Activated CD4-positive, alpha-beta T cell treated with anti-CD3 and anti-CD28 coated beads, Interleukin-2, amount 50 U/mL, for 16 hours (primary cell): ENCODE measurements at places on chromosomes 2 and 18.

DNA sequence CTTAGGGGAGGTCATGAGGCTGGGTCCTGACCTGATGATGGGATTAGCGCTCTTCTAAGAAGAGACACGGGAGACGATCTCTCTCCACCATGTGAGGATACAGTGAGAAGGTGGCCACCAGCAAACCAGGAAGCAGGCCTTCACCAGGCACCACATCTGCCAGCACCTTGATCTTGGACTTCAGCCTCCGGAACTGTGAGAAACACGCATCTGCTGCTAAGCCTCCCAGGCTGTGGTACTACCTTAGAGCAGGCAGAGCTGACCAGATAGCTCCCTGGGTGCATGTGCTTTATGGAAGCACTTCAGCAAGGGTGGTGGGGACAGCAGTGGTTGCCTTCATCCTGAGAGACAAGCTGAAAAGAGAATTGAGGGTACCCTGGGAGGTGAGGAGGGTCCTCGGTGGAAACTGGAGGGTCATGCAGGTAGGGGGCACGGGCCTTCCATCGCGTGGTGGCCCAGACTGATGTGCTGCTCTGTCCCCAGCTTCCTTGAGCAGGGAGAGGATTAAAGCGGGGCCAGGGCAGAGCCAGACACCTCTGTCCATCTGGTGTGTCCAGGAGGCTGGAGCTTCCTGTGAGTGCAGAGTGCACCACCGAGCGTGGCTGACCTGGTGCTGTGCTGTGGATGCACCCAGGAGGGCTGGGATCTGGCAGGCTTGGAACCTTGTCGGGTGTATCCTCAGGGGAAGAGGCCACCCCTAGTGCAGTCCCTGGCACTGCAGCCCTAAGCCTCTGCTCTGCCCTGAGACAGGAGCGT lies 42.9 kb upstream of the HS6ST1 start:
- no peak for DNase-seq

- DNase-seq = no peak
These were observed 14.6 kb downstream of the RNU4ATAC start for GRCh38 chr2:121545257-121545656.

- DNase-seq = peak; percentile 5
These were observed 250.2 kb downstream of the OTX1 start for GRCh38 chr2:63300835-63301234.

DNA sequence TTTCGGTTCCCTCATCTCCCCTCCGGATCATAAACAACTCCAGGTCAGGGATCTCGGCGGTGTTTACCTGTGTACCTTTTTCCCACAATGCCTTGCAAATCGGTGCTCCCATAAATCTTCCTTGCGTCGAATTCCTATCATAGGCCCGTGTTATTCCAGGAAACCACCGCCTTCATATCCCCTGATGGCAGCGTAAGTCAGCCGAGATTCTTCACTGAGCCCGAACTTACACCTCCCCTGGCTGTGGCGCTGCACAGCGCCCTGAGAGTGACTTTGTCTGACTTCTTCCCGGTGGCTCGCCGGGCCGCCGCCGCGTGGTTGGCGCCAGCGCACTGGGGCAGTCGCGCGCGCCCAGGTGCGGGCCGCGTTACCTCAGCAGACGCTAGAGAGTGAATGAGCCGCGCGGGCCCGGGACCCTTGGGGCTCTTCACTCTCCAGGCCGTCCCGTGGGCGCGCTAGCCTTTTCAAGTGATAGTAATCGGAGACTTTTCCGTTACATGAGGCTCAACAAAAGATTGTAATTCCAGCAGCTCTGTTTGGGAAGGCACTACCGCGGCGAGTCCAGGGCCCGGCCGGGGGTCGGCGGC lies 101.6 kb downstream of the SPTBN1 start:
- DNase-seq = peak; percentile 70

GRCh38 chr2:205564346-205565141 lies 117.8 kb upstream of the NRP2 start:
- DNase-seq = no peak

- DNase-seq = no peak
These were observed 51.7 kb upstream of the ACVR2A start for GRCh38 chr2:147792966-147793617.

DNA sequence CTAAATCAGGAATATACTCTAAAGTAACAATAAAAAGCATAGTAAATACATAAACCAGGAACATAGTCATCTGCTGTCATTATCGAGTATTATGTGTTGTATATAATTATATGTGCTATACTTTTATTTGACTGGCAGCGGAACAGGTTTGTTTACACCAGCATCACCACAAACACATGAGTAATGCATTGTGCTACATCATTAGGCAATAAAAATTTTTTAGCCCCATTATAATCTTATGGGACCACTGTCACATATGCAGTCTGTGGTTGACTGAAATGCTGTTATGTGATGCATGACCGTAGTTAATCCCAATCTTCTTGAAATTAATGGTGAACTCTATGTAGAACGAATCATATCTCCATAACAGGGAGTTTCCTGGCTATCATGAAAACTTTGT lies 136.7 kb upstream of the ZFP36L2 start:
- DNase-seq = no peak

DNA sequence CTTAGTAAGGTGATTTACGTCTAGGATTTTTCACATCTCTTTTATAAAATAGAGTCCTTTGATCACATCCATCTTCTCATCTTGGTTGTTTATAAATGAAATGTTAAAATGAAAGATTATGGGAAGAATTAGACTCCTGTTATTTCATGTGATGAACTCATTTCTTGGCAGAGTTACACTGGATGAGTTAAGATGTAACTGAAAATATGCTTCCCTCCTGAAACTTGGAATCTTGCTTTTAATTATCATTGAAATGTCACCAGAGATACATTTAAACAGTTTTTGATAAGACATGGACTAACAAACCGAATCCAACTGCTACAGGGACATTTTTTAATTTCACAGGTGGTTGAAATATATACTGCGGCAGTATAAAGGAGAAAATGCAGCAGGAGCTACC lies 274.0 kb downstream of the DLGAP1 start:
- no peak for DNase-seq

DNA sequence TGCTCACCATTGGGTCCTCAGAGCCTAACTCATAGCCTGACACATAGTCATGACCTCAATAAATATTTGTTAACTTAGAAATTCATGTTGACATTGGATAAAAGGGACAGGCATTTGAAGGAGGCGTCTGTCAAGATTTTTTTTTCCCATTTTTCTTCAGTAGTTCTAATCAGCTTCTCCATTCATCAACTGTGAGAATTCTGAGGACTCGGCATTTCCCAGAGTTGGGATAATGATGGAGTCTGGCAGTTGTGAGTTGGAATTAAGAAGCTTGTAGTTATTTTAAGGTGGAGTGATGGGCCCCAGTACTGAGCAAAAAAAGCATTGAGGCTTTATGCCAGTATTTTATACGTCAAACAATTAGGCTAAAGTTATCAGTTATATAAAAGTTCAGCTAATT lies 4.6 kb downstream of the SPATS2L start:
- no peak for DNase-seq

GRCh38 chr2:60357996-60358395 lies 195.5 kb downstream of the BCL11A start:
- no peak for DNase-seq

DNA sequence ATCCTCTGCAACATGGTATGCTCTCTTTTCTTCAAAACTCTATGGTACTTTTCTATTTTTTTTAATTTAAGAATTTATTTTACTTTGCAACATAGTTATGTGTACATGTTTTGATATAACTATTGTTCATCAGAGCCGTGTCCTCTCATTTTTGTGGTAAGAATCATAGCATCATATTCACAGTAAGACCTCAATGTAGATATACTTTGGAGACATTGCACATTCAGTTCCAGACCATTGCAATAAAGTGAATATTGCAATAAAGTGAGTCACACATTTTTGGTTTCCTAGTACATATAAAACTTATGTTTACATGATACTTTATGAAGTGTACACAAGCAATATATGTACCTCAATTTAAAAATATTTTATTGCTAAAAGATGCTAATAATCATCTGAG lies 22.7 kb upstream of the LINC00305 start:
- no peak for DNase-seq

- DNase-seq = no peak
These were observed 141.6 kb downstream of the SRBD1 start for GRCh38 chr2:45469314-45470099.

DNA sequence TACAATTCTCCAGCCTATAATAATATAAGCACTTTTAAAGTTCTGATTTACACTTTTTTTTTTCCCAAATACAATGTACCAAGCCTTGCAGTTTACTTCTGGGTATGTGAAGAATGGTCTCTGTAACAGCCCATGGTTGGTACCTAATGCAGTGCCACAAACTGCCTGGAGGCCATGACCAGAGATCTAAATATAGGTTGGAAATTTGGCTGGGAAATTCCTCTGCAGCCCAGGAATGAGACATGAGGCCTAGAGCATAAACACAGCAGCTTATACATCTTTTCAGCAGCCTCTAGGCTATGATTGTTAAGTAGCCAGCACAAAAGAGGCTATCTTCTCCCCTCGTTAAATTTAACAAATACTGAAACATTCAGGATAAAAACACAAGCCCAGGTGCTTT lies 432.0 kb upstream of the FAM98A start:
- DNase-seq = no peak

DNA sequence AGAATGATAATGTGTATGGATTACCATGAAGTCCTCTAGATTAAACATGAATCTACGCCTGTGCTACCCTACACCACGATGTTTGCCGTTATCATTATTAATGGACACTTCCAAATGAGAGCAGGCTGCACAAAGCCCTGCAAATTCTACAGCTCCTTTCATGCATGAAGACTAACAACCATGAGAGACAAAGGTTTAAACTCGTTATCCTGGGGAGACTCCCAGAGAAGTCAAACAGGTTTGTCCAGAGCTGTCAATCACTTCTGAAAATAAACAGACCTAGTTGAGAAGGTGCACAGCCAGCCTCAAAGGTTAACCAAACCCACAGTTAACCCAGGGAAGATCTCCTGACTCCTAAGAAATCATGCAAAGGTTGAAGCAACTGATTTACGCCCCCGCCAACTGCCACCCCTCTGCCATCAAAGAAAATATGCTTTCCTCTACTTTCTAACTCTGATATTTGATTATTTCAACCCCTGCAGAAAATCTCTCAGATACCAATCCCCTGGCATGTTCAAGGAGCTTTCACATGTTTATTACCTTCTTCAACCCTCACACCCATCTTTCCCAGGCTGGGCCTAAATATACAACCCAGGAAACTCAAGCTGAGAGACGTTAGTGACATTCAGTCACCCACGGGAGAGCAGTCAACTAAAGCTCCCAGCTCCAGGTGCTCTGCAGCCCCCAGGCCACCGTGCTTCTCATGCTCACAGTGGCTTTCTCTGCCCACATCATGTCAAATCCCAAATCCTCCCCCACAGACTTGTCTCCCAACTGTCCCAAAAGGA lies 35.9 kb downstream of the MYO5B start:
- DNase-seq = no peak

GRCh38 chr2:38190542-38191218 lies 114.7 kb upstream of the CYP1B1 start:
- no peak for DNase-seq

GRCh38 chr2:26144953-26145680 lies 27.8 kb upstream of the GAREM2 start:
- DNase-seq = peak; percentile 68

DNA sequence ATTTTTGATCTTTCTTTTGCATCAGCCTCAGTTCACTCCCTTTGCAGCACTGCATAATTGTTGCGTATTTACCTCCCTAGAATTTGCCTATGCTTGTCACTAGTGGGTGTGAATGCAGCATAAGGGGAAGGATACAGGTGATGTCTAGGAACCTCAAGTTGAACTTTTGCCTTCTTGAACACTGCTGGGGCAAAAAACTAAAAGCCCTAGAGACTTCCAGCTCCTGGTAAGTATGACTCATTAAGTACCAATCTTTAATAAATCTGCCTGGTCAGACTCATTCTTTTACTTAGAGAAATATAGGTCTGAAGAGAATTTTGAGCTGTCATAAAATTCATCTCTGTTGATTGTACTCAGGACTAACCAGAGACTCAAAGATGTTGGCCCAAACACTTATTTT lies 547.3 kb upstream of the FANCL start:
- DNase-seq = no peak

GRCh38 chr2:215693999-215694580 lies 258.2 kb upstream of the FN1 start:
- DNase-seq = no peak

DNA sequence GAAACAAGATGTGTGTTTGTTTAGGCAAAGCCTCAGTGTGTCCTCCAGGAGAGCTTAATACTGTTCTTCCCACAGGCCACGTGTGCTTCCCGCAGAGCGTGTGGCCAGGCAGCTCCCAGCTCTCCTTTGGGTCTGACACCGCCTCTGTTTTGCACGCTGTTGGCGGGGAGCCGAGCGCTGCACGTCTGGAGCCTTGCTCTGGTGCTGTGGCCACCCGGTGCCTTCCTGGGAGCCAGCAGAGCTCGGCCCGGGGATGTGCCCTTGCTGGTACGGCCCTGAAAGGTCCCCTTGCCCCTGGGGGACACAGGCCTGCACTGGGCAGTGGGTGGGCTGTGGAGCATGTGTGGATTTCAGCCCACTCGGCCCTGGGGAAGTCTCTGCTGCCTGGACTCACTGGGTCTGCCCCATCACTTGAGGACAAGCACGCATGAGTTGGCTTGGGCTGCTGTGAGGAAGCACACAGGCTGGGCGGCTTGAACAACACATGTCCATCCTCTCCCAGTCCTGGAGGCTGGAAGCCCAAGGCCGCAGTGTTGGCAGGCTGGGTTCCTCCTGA lies 160.7 kb upstream of the HDAC4 start:
- DNase-seq = no peak

- no peak for DNase-seq
These were observed 44.7 kb upstream of the KIDINS220 start for GRCh38 chr2:8882094-8882493.

DNA sequence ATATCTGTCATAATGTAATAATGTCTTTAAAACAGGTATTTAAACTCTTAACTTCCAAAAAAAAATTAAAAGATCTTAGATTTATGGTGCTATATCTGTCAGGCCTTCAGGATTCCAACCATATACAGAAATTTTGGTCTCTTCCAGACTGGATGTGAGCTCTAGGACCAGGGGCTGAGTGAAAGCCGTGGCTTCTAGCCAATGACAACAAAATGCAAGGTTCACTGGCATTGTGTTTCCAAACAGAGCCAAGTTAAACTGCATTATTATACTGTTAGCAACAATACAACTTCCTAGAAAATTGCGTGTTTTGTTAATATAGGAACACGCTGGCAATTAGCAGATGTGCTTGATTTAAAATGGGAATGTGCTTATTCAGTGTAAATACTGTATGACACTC lies 809.8 kb upstream of the SOX11 start:
- DNase-seq = no peak

GRCh38 chr18:76679945-76680344 lies 142.4 kb upstream of the ZNF236 start:
- DNase-seq = no peak

- peak; percentile 39 for DNase-seq
These were observed 71.0 kb upstream of the CYP1B1 start for GRCh38 chr2:38146907-38147307.

- no peak for DNase-seq
These were observed 16.8 kb upstream of the ATP8B1 start for GRCh38 chr18:57819671-57820460.

DNA sequence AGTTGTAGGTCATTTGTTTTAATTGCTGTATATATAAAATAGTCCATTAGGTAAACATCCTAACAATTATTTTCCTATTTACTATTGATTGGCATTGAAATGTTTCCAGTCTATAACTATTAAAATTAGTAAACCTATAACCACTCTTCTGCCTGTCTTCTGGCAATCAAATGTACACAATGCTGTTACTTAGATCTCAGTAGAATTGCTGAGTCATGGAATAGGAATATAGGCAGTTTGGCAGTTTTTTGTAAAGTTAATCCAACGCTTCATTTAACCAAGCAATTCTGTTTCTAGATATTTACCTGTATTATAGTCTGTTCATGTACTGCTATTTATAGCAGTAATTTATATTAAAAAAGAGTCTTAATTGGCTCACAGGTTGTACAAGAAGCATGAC lies 518.1 kb downstream of the DCDC2C start:
- DNase-seq = no peak
